ENCODE measurements at places on chromosomes 4 and X.

- no peak for DNase-seq
Measured at GRCh38 chr4:4689694-4690440, 148.0 kb upstream of the STX18 start.

GRCh38 chr4:119731778-119732177 lies 103.2 kb upstream of the PDE5A start:
- DNase-seq = no peak

DNA sequence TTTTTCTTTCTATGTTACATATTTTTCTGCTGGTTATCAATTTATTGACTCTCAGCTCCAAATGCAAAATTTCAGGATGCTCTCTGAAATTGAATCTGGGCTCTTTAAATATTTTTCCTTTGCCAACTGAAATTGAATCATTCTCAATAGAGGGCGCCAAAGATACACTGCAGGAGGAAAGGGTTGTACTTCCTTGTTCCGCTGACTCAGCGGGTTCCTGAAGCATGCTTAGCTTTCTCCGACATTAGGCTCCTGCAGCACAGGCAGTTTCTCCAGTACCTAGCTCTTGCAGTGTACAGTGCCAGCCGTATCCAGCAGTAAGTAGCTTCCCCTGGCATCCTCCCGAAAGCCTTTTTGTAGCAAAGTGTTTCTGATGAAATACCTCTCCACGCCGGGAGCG lies 28.8 kb upstream of the CFAP47 start:
- no peak for DNase-seq

DNA sequence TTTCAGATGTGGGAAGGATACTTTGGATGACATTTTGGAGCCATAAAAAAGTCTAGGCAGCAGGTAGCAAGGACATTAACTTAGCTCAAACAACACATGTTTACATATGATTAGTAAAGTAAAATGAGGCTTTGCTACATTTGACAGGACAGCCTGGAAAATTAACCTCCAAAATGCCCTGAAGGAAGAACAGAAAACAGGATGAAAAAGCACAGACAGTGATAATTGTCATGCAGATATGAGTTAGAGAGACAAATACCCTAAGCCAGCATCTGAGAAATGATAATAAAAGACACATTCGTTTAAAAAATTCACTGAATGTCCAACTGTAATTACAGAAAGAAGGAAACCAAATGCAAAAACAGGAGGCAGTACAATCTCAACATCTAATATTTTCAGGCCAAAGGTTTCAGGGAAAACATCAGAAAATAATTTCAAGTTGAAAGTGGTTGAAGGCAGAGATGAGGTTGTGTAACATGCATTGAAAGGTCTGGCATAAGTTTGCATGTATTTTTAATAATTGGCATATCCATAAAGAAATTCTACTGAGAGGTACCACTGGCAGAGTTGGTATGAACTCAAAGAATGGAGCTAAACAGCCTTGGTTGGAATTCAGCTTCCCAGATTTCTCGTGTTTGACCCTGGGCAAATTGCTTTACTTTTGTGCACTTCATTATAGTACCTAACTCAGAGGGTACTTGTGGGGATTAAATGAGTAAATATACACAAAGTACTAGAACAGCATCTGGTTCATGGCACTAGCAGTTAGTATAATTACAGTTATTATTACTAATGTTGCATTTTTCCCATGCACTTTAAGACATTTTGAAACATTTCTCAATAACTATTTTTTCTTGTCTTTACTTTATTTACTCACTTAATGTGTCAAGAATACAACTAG lies 54.4 kb upstream of the MAP9 start:
- no peak for DNase-seq

DNA sequence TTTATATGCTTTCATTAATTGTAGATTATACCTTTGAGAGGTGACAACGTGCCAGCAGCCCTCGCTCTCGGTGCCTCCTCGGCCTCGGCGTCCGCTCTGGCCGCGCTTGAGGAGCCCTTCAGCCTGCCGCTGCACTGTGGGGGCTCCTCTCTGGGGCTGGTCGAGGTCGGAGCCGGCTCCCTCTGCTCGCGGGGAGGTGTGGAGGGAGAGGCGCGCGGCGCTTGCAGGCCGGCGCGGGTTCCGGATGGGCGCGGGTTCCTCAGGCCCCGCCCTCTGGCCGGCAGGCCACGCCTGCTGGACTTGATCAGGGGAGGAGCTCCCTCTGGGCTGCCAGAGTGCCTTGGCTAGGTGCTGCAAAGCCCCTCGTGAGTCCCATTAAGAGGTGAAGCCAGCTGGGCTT lies 321.1 kb upstream of the PCDH18 start:
- DNase-seq = no peak

- DNase-seq = no peak
Measured at GRCh38 chr4:2266821-2267220, 4.9 kb upstream of the MXD4 start.

DNA sequence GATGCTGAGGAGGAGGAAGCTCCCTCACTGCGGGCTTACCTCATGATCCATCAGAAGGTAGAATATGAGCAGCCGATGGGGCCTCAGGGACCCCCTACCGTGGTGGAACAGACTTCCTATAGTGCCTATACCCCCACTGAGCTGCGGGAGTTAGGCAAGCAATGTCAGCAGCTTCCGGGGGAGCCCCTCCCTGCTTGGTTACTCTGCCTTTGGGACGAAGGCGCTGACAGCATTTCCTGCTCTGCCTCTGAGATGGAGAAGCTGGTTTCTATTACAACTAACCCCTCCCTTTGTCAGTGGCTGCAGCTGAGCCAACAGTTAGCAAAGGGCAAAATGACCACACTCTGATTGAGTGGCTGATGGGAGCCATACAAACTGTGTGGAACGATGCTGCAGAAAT lies 430.7 kb downstream of the IDS start:
- DNase-seq = no peak

DNA sequence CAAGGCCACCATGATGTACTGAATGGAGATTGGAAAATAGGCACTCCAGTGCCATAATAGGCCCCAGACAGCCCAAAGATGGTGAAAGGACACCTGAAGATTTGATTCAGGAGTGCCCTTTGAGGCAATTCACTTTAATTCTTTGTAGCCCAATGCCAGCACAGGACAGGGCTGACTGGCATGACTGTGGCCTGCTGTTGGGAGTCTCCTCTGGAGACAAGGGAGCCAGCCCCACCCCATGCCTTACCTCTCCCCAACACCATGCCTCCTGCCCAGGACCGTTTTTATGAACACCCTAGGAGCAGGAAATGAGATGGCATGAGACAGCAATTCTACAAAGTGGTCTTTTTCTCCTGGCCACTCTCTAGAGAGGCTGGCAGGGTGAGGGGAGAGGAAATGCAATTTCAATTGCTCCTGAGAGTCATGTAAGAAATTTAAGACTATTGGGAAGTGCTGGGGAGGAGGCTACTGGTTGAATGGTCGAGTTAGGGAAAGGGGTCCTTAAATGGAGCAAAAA lies 94.2 kb upstream of the MAMLD1 start:
- no peak for DNase-seq

GRCh38 chr4:141389649-141390048 lies 169.0 kb downstream of the ZNF330 start:
- no peak for DNase-seq

- no peak for DNase-seq
Measured at GRCh38 chr4:153458969-153459368, 7.2 kb upstream of the TMEM131L start.

- no peak for DNase-seq
Measured at GRCh38 chrX:23341452-23341851, 6.8 kb downstream of the PTCHD1 start.

DNA sequence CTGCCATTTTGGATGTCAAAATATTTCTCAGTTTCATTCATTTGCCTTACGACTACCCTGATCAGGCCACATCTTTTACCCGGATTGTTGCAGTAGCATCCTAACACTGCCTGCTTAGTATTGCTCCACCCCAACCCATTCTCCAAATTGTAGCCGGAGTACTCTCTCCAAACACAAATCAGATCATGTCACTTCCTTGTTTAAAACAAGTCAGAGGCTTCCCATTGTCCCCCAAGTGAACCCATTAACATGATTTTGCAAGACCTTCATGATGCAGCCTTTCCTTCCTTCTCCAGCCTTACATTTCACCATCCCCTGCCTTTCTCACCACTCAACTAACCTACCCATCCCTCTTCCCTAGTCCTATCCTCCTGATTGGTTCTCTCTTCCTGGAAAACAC lies 53.1 kb downstream of the FANCB start:
- DNase-seq = no peak

DNA sequence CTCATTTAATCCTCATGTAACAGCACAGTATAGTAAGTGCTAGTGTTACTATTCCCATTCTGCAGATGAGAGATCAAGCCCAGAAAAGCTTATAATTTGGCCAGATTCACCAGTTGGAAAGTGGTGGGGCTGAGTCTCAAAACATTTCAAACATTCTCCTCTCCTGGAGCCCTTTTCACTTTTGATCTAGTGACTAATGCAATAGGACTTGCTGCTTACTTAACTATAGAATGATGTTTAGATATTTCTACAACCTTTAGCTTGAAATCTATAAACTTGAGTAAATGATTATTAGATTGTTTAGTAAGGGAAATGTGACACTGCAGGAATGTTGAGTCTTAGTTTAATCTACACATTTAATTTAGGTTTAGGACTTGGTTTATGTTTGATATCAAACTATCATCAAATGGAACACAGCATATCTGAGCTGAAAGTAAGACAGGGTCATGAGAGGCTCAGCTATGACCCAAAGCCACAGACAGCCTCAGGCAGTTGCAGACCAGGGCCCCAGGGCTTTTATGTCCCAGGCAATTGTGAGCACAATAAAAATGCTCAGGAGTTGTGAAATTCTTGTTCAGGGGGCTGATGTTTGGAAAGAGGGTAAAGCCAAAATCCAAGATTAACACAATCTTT lies 199.5 kb upstream of the HS3ST1 start:
- DNase-seq = no peak

DNA sequence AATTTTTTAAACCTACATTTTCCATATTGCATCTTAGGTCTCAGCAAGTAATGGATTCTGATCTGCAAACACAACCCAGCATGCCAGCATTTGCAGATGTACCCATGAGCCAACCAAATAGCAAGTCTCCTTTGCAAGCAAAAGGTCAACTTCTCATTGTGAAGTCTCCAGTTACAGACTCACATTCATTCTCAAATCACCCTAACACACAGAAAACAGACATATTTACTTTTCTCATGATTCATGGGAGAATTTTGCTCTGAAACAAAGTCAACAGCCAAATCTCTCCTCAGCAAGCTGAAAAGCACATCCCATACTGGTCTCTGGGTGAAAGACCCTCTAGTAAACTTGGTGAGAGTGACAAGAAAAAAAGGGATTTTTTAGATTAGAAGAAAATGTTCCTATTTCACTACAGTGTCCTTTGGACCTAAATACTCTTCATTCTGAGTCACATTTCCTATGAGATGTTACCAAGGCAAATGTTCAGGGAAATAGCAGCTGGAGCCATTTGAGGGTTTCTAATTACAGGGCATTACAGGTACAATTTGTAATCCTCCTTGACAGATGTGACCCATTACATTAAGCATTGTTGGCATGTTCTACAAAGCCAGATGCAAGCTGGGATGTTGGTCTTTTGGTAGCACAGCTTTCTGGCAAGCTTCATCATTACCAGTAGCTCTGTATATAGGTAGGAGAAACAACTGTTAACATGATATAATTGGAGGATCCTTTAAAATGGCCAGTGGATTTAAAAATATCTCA lies 383.3 kb downstream of the SMARCA1 start:
- no peak for DNase-seq

DNA sequence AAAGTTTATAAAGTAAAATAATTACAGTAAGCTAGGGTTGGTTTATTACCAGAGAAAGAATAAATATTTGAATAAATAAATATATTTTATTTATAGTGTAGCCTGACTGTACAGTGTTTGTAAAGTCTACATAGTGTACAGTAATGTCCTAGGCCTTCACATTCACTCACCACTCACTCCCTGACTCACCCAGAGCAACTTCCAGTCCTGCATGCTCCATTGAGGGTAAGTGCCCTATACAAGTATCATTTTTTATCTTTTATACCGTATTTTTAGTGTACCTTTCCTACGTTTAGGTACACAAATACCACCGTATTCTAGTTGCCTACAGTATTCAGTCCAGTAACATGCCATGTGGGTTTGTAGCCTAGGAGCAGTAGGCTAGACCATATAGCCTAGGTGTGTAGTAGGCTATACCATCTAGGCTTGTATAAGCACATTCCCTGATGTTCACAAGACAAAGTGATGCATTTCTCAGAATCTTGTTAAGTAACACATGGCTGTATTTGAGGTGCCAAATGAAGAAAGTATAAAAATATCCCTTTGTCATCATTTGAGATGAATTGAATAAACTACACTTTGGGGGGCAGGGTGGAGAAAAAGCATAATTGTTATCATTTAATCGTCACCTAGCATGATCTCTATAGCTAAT lies 14.7 kb upstream of the KLHL8 start:
- DNase-seq = no peak

- no peak for DNase-seq
Measured at GRCh38 chr4:82989575-82990429, 20.8 kb downstream of the LIN54 start.

- peak; percentile 42 for DNase-seq
Measured at GRCh38 chr4:13546941-13547484, 2.7 kb upstream of the NKX3-2 start.

Data from RWPE2 (cell line).